ENCODE measurements at places on chromosomes 16 and 17. TPM values are rescaled to one million over a fixed set of nuclear protein-coding genes. Genes with fewer than 3 reads are reported as not detected.

DNA sequence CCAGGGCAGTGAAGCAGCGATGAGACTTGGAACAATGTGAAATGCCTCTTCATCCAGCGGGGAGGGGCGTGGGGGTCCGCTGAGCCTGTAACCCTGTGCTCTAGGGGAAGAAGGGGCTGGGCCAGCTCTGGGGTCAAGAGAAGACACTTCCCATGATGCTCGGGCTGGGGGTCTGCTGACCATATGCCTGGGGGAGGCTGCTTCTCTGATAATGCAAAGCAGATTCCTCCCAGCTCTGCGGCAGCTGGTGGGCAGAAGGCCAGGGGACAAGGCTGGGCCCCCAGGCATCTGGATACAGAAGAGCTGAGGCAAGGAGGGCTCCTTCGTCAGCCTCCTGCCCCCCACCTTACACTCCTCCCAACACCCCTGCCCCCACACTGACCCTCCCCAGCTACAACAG, 24.7 kb downstream of the NGFR start:
- no peak for DNase-seq

DNA sequence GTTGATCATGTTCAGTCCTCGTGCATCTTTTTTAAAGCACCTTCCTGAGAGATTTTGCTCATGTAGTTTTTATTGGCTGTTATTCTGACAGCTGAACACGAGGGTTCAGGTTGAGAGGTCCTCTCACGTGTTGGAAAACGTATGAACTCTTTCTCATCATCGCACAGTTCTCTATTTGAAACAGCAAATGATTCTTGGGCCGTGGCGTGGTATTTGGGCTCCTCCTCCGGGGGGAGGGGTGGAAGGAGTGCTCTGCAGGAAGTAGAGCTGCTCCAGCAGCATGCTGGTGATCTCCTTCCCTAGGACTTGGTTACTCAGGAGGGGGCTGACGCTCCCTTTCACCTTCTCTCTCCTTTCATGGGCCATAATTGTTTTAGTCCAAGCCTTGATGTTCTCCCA, 70.4 kb downstream of the KSR1 start:
- DNase-seq: peak; percentile 79

DNA sequence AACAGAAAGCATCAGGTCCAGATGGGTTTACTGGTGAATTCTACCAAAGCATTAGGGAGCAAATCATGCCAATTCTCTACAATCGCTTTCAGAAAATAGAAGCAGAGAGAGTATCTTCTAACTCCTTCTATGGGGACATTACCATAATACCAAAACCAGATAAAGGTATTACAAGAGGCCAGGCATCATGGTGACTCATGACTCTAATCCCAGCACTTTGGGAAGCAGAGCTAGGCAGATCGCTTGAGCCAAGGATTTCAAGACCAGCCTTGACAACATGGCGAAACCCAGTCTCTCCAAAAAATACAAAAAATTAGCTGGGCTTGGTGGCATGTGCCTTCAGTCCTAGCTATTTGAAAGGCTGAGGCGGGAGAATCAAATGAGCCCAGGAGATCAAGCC, 23.0 kb downstream of the HBQ1 start:
- DNase-seq: no peak

DNA sequence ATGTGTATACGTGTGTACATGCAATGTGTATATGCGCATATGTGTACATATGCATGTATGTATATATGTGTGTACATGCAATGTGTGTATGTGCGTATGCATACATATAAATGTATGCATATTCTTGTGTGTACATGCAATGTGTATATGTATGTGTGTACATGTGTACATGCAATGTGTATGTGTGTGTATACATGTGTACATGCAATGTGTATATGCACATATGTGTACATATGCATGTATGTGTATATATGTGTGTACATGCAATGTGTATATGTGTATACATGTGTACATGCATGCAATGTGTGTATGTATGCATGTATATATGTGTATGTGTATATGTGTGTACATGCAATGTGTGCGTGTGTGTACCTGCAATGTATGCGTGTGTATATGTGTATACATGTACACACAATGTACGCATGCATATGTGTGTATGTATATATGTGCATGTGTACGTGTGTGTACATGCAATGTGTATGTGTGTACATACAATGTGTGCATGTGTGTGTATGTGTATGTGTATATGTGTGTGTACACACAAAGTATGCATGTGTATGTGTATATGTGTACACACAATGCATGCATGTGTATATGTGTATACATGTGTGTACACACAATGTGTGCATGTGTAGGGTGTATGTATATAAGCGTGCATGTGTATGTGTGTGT, 167.7 kb downstream of the SHISA9 start:
- DNase-seq: no peak

GRCh38 chr16:11245988-11246387, 10.0 kb downstream of the SOCS1 start:
- DNase-seq: peak; percentile 80

- no peak for DNase-seq
Observed at GRCh38 chr17:56425483-56425882, 168.0 kb upstream of the NOG start.

- DNase-seq: no peak
Observed at GRCh38 chr17:53818929-53819328, 3.8 kb upstream of the KIF2B start.

DNA sequence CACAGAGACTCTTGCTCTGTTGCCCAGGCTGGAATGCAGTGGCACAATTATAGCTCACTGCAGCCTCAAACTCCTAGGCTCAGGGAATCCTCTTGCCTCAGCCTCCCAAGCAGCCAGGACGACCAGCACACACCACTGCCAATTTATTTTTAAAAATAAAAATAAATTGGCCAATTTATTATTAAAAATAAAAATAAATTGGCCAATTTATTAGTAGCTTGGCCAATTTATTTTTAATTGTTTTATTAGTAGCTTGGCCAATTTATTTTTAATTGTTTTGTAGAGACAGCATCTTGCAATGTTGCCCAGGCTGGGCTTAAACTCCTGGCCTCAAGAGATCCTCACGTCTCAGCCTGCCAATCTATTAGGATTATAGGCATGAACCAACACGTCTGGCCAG, 184.3 kb downstream of the FTO start:
- no peak for DNase-seq

DNA sequence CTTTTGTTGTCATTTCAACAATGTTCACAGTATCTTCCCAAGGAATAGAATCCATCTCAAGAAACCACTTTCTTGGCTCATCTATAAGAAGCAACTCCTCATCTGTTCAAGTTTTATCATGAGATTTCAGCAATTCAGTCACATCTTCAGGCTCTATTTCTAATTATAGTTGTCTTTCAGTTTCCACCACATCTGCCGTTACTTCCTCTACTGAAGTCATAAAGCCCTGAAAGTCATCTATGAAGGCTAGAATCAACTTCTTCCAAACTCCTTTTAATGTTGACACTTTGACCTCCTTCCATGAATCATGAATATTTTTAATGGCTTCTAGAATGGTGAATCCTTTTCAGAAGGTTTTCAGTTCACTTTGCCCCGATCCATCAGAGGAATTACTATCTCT, 102.1 kb downstream of the CDH13 start:
- no peak for DNase-seq

GRCh38 chr17:28937044-28937729, 14.1 kb downstream of the PHF12 start:
- no peak for DNase-seq

- no peak for DNase-seq
Observed at GRCh38 chr17:76981545-76982295, 113.5 kb downstream of the MGAT5B start.

DNA sequence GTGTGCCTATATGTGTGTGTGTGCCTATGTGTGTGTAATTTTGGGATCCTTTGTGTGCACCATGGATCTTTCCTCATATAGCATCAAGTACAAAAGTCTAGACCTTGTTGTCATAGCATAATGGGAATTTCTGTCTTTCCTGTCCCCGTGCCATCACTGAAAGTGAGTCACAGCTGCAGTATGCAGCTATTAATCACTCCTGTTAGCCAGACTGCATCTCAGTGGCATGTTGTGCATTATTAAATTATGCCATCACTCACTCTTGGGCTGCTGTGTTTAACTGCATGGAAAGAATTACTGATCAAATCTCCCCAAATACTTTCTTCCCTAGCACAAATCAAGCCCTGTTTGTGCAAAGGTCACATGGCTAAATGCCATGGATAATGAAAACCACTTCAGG, 92.4 kb downstream of the CBLN1 start:
- no peak for DNase-seq

- no peak for DNase-seq
Observed at GRCh38 chr16:89601906-89602272, 11.6 kb upstream of the DPEP1 start.

- no peak for DNase-seq
Observed at GRCh38 chr16:83338941-83339340, 468.8 kb upstream of the HSBP1 start.

GRCh38 chr17:32370426-32370825, 20.5 kb downstream of the ZNF207 start:
- no peak for DNase-seq

GRCh38 chr16:19213885-19214284, 45.8 kb downstream of the SYT17 start:
- no peak for DNase-seq

DNA sequence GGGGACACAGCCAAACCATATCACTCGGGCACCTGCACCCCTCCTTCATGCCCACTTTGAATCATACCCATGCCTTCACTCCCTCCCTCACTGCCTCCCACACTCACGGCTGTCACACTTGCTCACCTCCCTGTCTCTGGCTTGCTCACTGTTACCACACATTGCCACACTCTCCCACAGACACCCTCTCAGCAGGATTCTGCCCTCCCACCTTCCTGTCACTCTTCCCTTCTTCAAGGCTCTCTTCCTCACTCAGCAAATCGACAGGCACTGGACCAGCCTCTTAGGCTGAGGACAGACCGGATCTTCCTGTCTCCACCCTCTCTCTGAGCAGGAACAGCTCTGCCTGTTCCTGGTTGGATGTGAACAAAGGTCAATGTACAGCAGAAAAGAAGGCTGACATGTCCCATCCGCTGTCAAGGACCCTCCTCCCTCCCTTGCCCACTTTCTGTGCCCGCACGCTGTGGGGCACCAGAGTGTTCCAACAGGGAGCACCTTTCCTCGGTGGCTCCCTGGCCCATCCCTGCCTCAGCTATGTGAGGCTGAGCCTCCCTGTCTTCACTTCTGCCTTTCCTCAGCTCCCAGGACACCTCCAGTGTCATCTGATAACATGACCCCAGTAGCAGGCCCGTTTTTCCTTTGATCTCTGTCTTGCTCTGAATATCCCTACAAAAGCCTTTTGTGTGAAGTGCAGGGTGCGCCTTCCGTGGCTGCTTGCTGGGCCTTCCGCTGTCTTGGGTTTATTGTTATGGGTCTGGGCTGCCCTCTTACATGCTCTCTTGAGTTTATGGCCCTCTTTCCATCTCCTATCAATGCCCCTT, 47.0 kb downstream of the CCDC182 start:
- no peak for DNase-seq

- DNase-seq: no peak
Observed at GRCh38 chr16:66658860-66659190, 37.7 kb downstream of the CMTM4 start.

DNA sequence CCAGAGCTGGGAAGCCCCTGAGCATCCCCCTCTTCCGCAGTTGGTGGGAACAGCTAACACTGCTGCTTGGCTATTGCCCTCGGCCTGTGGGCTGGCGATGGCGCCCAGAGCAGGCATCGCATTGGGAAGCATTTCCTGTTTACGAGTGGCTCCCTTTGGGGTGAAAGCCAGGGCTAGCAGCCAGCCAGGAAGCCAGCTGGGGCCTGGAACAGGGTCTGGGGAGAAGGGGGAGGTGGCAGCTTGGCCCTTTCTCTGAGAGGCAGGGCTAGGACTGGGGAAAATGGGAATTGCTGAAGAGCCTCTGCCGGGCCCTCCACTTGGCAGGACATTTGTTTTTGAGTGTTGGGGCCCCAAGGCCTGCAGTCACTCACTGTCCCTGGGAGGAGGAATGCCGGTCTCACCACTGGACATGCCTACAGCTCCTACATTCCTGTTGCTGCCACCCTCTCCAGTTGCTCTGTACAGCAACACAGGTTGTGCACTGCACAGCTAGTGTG, 2.4 kb upstream of the MTSS2 start:
- DNase-seq: no peak

GRCh38 chr17:48624544-48625494, 1.3 kb downstream of the HOXB9 start:
- peak; percentile 58 for DNase-seq

- no peak for DNase-seq
Observed at GRCh38 chr16:4216596-4216995, 25.3 kb downstream of the SRL start.

GRCh38 chr17:48432820-48433775, 3.1 kb upstream of the SKAP1 start:
- no peak for DNase-seq

- no peak for DNase-seq
Observed at GRCh38 chr16:22765479-22765878, 48.5 kb upstream of the HS3ST2 start.

CASKIN2 gene
- total RNA-seq: 4.5 TPM

UMOD gene
- not detected for total RNA-seq

TVP23A gene
- total RNA-seq: not detected

PRSS36 gene
- 0.96 TPM for total RNA-seq

KIF2B gene
- total RNA-seq: not detected

PIRT gene
- total RNA-seq: not detected

OSGIN1 gene
- total RNA-seq: 0.21 TPM

OR2C1 gene
- total RNA-seq: not detected

SCIMP gene
- total RNA-seq: not detected

EPX gene
- not detected for total RNA-seq

CHD9NB gene
- 0.79 TPM for total RNA-seq

GPR139 gene
- not detected for total RNA-seq
